Upper lobe of left lung (tissue), 6 donors: ENCODE measurements at places on chromosomes 16 and 17.

- DNase-seq: peak; percentile 85
These were observed 39.8 kb upstream of the RASD1 start for GRCh38 chr17:17535957-17536356.

GRCh38 chr16:24975428-24975889, 39.7 kb downstream of the ARHGAP17 start:
- no peak for DNase-seq

- DNase-seq: no peak
These were observed 27.2 kb upstream of the ITGA3 start for GRCh38 chr17:50028736-50029120.

GRCh38 chr17:76369379-76369778, 15.0 kb upstream of the SPHK1 start:
- DNase-seq: no peak

DNA sequence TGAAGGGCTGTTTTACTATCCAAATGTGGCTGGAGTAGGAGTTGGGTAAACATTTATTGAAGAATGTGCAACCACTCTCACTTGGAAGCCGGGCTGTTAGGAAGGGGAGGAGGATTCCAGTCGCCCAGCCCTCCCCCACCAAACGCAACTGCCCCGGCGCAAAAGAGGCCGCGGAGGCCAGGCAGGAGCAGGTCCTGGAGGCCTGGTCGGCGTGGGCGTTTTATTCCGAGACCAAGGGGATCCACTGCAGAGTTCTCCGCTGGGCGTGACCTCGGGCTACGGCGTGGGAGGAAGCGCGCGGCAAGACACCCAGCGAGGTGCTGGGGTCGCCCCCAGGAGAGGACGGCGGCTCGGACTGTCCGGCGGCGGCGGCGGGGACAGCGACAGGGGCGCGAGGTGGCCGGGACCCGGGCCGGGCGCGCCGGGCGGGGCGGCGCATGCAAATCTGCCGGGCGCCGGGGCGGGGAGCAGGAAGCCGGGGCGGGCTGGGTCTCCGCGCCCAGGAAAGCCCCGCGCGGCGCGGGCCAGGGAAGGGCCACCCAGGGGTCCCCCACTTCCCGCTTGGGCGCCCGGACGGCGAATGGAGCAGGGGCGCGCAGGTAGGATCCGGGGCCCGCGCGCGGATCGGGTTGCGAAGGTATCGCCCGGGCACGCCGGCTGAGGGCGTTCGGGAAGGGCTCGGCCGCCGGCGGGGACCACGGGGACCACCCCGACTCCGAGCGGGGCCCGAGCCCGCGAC, at the start of gene IL4R:
Gene IL4R (plus strand): TSS at position 553 of the 739 bp plus-strand sequence. CDS start 26,230 bp downstream, outside the sequence.
- peak; percentile 94 for DNase-seq

DNA sequence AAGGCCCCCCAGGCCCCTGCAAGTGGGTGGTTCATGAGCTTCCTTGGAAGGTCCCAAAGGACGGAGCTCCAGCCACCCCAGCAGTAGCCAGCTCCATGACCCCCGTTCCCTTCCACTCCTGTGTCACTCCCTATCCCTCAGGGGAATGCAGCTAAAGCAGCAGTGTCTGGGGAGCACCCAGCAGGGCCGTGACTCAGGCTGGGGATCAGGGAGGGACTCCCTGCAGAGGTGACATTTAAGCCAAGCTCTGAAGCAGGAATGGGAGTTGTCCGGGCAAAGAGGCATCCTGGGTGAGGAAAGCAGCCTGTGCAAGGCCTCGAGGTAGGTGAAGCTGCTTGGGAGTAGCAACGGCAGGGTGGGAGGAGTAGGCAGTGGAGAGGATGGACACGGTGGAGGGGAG, 11.1 kb upstream of the NPTX1 start:
- DNase-seq: no peak
